ENCODE measurements at places on chromosomes 12 and 14. TPM values are rescaled to one million over a fixed set of nuclear protein-coding genes. Genes with fewer than 3 reads are reported as not detected.

GRCh38 chr12:39574378-39574777 lies 45.2 kb downstream of the ABCD2 start:
- H3K4me1 ChIP-seq: peaks cover 13% of the 10 kb centered on the region
- H3K36me3 ChIP-seq: peaks cover 29% of the 10 kb centered on the region
- no peak for DNase-seq
- no peak overlapping the region for H3K4me3 ChIP-seq
- no peak overlapping the region for H3K27ac ChIP-seq

DNA sequence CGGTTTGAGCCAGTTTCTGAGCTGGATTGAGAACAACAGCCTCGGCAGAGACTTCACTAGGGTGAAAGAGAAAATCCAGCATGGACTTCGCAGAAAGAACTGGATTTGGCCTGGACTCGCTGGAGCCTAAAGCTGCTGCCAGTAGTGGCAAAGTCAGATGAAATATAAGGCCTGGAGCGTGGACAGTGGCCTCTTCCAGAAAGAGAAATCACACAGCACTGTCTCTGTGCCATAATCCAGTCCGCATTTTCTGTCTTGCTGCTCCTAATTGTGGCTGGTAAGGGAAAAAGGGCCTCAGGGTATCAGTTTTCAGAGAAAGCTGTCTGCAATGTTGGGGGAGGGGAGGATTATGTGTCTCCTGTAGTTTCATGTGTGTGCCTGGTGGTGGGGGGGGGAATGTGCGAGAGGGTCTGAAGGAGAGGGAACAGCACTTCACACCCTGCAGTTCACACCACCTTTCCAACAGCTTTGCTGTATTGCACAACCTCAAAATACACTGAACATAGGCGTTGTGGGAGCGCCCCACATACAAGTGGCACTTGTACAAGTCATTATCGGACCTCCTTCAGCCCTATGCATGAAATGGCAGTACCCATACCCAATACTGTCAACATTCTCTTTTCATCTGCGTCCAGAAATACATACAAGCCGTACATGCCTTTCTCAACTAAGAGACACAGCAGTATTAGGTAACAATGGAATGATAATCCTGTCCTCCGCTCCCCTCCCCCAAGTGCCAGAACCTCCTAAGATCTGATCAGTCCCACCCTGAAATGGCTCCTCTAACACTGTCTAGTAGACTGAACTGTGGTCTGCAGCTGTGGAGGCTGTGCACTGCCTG lies 107.5 kb upstream of the ATF7IP start:
- peaks cover 11% of the 10 kb centered on the region for H3K36me3 ChIP-seq
- peak overlapping the region; percentile 88 for H3K4me3 ChIP-seq
- H3K4me1 ChIP-seq: peaks cover 59% of the 10 kb centered on the region
- H3K27me3 ChIP-seq: no peaks in the 10 kb centered on the region
- peak; percentile 90 for DNase-seq

DNA sequence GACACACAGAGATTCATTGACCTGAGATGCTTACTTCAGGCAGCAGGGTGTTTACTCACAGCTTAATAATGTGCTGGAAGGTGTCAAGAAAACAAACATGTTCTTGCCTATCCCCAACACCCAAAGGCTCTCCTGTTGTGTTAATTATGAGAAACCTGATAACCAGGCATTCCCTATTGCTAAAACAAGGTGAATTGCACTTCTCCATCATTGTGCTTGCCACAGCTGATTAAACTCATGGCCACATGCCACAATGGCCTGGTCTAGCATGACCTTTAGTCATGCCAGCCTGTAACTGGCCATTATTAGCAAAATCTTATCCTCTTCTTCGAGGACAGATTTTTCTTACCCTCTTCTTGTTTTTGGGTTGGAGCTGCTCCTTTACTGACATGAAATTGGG lies 21.4 kb downstream of the SMOC1 start:
- no peak overlapping the region for H3K4me3 ChIP-seq
- no peak overlapping the region for H3K27ac ChIP-seq
- H3K27me3 ChIP-seq: peaks cover 7% of the 10 kb centered on the region

DNA sequence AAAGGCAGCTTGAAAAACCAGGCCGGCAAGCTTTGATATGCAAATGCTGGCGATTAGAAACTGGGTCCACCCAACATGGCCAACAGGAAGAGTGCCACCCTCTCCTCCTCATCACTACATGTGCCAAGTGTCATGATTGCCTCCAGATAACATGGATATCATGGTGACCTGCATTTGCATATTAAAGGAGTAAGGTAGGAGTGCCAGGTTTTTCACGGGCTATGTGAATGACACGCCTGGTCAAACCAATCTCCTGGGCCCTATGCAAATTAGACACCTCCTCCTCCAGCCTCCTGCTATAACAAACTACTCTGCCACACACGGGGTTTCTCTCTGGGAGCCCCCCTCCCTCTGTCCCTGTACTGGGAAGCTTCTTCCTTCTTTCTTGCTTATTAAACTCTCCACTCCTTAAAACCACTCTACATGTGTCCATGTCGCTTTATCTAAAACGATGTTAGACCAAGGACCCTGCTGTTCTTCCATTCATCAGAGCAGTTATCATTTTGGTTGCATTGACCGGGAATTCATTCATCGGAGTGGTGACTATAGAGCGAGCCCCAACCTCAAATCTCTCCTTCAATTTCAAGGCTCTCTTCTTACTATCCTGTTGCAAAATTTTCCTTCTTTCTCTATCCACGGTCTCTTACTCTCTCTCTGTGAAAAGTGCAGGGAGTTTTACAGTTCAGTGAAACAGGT lies 27.5 kb downstream of the APOBEC1 start:
- peak overlapping the region; percentile 79 for H3K4me3 ChIP-seq
- H3K4me1 ChIP-seq: peaks cover 34% of the 10 kb centered on the region
- no peaks in the 10 kb centered on the region for H3K36me3 ChIP-seq
- DNase-seq: no peak
- no peak overlapping the region for H3K27ac ChIP-seq
- H3K27me3 ChIP-seq: peaks cover 4% of the 10 kb centered on the region

Gene DRAM1
- total RNA-seq: 6.4 TPM

Data from activated T-cell treated with anti-CD3 and anti-CD28 coated beads, Interleukin-2, amount 50 U/mL, for 72 hours (primary cell).